ENCODE measurements at places on chromosomes 16 and 17.

DNA sequence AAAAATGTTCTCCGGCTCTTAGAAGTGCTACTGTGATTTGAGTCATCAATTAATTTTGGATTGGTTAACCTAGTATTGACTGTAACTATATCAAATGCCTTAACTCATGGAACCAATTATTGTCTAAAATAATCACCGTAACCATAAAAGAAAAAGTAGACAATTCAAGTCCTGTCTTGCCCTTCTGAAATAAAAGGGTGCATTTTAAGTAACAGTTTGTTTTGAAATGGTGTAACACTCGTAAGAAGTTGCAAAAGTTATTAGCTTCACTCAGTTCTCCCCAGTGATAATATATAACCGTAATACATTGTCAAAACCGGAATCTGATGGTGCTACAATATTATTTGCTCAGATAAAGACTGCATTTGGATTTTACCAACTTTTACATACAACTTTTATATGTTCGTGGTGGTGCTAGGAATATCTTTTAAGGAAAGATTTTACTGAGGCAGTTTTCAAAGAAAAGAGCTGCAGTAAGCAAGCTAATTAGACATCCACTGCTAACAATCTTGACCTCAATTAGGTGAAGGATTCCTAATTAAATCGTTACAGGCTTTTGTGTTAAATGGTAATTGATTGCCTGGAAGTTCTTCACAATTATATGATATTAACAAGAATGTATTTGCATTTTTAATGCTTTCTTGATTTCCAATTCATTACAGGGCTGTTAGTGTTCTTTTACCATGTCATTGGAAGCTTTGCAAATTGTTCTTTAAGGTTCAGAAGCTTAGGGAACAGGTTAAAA lies 413.1 kb upstream of the MON1B start:
- no peak for DNase-seq

DNA sequence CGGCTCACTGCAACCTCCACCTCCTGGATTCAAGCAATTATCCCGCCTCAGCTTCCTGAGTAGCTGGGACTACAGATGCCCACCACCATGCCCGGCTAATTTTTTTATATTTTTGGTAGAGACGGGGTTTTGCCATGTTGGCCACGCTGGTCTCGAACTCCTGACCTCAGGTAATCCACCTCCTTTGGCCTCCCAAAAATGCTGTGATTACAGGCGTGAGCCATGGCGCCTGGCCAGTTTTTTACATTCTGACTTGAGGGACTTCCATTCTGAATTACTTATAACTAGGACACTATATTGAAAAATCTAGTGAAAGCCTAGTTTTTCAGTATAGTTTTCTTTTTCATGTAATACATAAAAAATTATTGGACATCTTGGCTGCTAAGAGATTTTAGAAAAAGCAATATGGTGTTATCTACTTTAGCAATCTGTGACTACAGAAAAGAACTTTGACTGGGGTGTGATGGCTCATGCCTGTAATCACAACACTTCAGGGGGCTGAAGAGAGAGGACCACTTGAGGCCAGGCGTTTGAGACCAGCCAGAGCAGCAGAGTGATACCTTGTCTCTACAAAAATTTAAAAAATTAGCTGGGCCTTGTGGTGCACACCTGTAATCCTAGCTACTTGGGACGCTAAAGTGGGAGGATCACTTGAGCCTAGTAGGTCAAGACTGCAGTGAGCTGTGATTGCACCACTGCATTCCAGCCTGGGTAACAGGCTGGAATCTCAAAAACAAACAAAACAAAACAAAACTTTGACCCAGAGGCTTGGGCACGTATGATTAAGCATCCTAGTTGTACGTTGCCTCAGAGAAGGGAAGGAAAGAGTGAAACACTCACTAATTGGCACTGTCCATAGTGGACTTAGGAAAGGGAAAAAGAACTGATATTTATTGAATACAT lies 26.8 kb upstream of the GOSR1 start:
- peak; percentile 8 for DNase-seq

DNA sequence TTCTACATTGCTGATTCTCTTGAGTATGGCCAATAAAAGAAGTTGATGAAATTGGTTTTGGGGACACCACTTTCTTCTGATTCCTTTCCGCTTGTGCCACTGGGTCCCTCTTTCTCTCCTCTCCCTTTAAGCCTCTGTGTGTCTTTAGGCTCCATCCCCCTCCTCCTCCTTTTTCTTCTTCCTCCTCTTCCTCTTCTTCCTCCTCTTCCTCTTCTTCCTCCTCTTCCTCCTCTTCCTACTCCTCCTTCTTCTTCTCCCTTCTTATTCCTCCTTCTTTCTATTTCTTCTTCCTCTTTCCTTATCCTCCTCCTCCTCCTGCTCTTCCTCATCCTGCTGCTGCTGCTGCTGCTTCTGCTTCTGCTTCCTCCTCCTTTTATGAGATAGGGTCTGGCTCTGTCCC lies 93.7 kb downstream of the CHD9NB start:
- no peak for DNase-seq

GRCh38 chr16:23642246-23642774 lies 1.0 kb downstream of the DCTN5 start:
- peak; percentile 10 for DNase-seq

DNA sequence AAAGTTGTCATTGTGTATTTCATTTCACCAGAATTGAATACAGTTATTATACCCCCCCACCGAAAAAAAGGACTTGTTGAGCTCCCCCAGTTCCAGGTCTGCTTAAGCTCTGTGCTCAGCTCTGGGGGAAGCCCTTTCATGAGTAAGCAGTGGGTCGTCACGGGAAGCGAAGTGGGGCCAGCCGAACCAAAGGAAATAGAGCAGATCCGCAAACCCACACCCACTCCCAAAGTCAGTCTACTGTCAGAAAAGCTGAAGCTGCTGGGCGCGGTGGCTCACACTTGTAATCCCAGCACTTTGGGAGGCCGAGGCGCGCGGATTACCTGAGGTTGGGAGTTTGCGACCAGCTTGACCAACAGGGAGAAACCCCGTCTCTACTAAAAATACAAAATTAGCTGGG lies 50.1 kb downstream of the PECAM1 start:
- DNase-seq, result peak; percentile 58

DNA sequence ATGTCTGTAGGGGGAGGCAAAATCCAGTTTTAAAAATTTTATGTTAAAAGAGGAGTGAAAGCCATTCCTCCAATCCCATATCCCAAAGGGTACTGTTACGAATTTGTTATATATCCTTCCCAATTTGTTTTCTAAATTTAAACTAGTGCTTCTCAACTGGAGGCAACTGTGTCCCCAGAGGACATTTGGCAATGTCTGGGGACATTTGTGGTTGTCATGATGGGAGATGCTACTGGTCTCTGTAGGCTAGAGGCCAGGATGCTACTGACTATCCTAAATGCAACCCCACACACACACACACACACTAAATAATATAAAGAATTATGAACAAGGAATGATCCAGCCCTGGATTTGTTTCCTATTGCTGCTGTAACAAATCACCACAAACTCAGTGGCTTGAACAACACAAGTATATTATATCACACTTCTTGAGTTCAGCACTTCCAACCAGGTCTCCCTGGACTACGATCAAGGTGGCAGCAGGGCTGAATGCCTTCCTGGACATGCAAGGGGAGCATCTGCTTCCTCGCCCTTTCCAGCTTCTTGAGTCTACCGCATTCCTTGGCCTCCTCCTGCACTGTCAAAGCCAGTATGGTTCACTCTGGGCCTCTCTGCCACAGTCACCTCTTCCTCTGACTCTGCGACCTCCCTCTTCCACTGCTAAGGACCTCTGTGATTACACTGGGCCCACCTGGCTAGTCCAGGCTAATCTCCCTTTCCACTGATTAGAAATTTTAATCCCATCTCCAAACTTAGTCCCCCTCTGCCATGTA lies 30.1 kb downstream of the ARHGAP17 start:
- DNase-seq, result no peak

- no peak for DNase-seq
Observed at GRCh38 chr16:84461413-84462295, 42.8 kb downstream of the MEAK7 start.

DNA sequence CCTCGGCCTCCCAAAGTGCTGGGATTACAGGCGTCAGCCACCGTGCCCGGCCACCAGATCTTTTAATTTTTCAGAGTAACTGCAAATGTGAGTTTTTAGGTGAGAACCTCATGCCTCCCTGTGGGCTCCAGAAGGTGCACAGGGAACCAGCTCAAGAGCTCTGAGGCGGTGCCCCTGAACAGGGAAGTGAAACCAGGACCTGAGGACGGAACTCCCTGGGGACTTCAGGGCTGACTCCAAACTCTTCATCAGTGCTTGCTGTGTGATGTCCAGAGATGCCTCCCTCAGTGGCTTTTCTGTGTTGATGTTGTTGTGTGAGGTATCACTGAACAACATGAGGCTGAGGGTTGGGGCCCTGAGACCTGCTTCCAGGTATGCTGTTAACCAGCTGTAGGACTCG lies 23.8 kb downstream of the SLC12A3 start:
- DNase-seq, result no peak

All from dermis blood vessel endothelial cell (primary cell).